Stimulated activated memory B cell treated with anti-CD40 and anti-IgM and Interleukin-4, amounts not matched to agents 10 μg/mL and 1 μg/mL and 100 μg/mL, for 72 hours (primary cell): ENCODE measurements at places on chromosomes 6 and 20.
A peak's percentile ranks its signal among the peaks of the same experiment; 100 is the strongest.

DNA sequence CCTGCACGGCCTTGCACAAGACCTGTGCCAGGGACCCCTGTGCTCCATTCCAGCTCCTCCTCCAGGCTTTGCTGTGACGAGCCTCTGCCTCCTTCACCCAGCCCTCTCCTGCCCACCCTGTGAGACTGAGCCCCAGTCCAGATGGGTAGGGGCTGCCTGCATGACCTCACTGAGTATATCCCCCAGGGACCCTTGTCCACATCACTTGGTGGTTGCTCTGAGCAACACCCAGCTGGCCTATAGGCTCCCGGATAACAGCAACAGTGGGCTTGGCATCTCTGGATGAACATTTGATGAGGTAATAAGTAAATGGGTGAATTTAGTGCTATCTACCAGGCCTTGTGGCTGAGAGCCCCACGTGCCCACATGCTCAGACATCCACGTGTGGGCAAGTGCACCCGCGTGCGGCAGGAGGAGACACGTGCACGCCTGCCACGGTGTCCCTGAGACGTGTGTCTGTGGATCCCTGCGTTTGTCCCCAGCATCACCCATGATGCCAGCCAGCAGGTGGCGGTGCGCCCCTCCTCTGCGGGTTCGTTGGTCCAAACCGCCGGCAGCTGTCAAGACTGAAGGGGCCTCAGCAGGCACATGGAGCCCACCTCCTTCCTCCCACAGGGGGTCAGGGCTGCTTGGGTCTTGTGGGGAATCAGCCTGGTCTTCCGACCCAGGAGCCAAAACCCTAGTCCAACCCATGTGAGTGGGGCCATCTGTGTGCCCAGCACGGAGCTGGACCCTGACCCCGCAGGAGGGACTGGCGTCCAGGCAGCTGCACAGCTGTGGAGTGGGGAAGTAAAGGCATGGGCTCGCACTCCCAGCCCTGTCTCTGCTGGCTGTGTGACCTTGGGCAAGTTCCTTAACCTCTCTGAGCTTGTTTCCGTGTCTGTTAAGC, 45.9 kb downstream of the FGD2 start:
- ATAC-seq = peak; percentile 65

- ATAC-seq = no peak
Measured at GRCh38 chr20:43798291-43799149, 71.7 kb upstream of the GTSF1L start.

GRCh38 chr6:20711518-20711917, 177.3 kb downstream of the CDKAL1 start:
- ATAC-seq = no peak

- ATAC-seq = no peak
Measured at GRCh38 chr20:36988494-36988966, 37.0 kb upstream of the SAMHD1 start.

GRCh38 chr6:101125380-101125971, 244.3 kb upstream of the ASCC3 start:
- no peak for ATAC-seq

GRCh38 chr20:62977613-62978560, 25.4 kb downstream of the SLC17A9 start:
- peak; percentile 87 for ATAC-seq
